ENCODE measurements at places on chromosomes 11 and 22.
A peak's percentile ranks its signal among the peaks of the same experiment; 100 is the strongest.

GRCh38 chr22:35430897-35431322, 31.0 kb downstream of the MCM5 start:
- peak; percentile 51 for DNase-seq

- no peak for DNase-seq
Observed at GRCh38 chr11:6228520-6228919, 5.9 kb downstream of the FHIP1B start.

- DNase-seq: no peak
Observed at GRCh38 chr11:103546236-103546635, 437.0 kb downstream of the DYNC2H1 start.

DNA sequence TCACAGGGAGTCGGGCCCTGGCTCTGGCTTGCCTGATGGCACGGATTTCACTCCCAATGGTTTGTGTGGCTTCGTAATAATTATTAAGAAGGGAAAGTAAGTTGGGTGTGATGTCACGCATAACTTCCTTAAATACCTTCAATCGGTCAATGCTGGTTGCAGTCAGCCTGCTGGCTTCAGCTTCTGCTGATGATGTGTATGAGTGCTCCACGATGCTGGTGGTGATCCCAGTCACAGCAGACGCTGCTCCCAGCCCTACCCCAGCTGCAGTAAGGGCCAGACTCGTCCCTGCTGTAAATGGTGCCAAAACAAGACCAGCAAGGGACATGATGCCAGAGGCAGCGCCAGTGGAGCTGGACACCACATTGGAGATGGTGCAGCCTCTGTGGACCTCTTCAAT, 19.1 kb downstream of the APOL3 start:
- no peak for DNase-seq

DNA sequence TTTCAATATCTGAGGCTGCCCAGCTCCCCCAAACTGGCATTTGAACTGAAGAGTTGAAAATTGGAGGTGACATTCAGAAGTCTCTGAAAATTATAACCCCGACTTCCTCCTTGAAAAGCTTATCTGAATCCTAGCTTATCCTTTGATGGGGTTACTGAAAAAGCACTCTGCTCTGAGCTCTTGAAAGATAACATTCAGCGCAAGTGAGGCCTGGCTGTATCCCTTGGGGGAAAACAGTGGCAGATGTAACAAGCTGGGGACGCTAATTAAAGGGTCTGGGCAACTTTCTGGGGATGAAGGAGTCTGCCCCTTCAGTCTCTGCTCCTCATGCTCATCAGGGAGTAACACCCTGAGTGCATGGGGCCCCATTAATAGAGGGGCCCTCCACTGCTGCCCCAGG, 402.0 kb upstream of the CADM1 start:
- DNase-seq: no peak

- DNase-seq: no peak
Observed at GRCh38 chr22:29780748-29781676, 13.8 kb downstream of the UQCR10 start.

GRCh38 chr11:28759311-28759710, 651.1 kb downstream of the METTL15 start:
- no peak for DNase-seq

GRCh38 chr11:79363861-79364378, 76.9 kb downstream of the TENM4 start:
- no peak for DNase-seq

DNA sequence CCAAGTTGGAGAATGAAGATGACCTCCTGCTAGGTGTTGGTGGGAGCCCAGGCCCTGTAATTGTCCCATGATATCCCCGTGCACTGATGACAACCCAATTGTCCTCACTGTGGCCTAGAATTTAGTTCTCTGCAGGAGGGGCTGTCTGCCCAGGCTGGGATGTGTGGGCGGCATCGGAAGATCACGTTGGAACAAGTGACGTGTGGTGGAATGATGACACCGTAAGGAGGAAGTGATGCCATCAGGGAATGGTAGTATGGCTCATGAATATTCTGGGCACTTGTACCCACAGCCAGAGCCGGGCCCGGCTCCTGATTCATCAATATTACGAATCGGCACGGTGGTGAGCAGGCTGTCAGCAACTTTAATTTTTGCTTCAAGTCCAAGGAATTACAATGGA, 111.6 kb downstream of the MIAT start:
- no peak for DNase-seq

DNA sequence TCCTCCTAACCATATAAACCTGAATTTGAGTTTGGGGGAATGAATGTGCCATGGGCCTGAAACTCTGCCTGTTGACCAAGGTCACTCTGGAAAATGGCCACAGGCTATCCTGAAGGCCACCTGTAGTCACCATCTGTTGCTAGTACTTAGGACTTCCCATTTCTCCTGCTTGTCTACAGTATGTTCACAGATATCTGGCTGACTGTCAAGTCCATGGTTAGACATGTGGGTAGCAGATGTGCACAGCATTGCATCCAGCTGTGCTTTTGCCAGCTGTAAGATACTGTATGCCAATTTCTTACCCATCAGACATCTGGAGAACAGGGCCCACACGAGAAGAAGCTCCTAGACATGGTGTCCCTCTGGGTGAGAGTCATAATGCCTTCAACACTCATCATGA, 475.4 kb downstream of the INSC start:
- no peak for DNase-seq

DNA sequence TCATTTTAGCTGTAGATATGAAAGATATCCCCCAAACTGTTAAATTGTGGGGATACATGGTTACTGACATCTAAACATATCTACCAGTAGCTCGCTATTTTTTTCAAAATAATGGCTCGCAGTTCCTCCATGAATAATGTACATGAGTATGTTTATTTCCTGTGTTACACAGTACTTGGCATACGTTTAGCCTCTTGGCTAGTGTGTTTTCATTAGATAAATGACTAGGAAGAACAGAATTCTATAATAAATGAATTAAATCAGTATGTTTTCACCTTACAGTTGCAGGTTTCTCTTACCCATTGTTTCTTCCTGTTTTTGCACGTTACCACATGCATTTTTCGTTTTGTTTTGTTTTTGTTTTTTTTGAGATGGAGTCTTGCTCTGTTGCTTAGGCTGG, 21.8 kb downstream of the RNF169 start:
- DNase-seq: no peak

DNA sequence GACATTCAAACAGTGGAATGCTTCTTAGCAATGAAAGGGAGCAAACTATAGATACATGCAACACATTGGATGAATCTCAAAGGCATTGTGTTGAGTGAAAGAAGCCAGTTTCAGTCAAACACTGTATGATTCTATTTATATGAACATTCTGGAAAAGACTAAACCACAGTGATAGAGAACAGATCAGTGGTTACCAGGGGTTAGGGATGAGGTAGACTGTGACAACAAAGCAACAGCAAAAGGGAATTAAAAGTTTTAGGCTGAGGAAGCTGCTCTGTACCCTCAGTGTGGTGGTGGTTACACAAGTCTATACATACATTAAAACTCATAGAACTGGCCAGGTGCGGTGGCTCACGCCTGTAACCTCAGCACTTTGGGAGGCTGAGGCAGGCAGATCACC, 23.0 kb downstream of the FDX1 start:
- DNase-seq: no peak

DNA sequence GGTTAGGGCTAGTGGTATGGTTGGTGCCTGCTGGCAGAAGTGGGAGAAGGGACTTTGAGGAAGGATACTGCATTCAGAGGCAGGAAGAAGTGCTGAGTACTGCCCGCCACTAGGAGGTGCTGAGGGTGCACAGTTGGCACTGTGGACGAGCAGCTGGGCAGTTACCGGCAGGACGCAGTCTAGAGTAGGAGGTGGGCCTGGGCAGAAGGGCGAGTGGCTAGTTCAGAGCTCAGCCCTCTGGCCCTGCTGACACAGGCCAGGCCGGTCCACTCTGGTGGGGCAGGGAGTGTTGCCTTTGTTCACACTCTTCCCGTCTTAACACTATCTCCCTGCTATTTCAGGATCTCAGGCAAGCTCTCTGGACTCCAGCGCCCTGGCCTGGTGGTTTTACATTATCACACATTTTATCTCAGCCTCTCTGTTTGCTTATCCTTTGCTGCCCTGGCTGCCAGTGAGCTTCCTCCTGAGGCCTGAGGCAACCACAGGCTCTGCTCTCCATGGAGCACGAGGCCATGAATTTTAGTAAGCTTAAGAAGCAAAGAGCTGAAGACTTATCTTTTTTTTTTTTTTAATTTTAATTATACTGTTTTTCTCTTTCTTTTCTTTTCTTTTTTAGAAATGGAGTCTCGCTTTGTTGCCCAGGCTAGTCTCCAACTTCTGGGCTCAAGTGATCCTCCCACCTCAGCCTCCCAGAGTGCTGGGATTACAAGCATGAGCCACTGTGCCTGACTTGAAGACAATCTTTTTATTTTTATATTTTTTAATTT, 26.9 kb downstream of the SNAP29 start:
- DNase-seq: peak; percentile 91

GRCh38 chr11:94513091-94513490, 830 bp downstream of the C11orf97 start:
- DNase-seq: no peak

DNA sequence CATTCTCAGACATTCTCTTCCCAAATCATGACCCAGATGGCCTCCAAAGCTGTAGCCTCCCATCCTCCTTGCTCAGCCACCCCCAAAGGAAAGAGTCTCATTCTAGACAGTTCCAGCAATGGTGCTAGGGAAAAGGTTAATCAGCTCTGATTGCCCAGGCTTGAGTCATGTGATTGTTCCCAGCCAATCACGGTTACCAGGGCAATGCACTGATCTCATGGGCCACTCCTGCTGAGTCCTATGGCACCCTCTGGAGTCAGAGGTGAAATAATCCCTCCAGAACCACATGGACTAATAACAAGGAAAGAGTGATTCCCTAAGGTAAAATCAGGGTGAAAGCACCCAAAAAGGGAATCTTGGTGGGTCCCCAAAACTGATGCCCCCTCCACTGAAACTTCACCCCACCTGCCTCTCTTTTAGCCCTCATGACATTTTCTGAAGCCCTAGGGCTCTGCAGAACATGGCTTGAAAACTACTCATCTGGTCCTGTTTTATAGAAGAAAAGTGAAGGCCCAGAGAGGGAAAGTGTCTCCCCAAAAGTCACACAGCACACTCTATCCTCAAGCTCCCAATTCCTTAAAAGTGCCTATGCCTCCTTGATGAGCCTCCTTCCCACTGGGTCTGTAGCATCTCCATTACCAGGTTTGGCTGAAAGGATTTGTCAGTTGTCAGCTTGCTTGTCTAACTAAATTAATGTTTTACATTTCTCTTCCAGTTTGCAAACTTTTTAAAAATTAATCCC, 203.7 kb downstream of the MN1 start:
- peak; percentile 41 for DNase-seq

GRCh38 chr11:7512525-7513233, 1.1 kb upstream of the PPFIBP2 start:
- DNase-seq: no peak

GRCh38 chr11:31652528-31652927, 143.0 kb downstream of the ELP4 start:
- DNase-seq: no peak

- DNase-seq: peak; percentile 93
Observed at GRCh38 chr11:57778318-57779037, 16.9 kb downstream of the CTNND1 start.

- no peak for DNase-seq
Observed at GRCh38 chr11:110948112-110948511, 235.9 kb upstream of the ARHGAP20 start.

DNA sequence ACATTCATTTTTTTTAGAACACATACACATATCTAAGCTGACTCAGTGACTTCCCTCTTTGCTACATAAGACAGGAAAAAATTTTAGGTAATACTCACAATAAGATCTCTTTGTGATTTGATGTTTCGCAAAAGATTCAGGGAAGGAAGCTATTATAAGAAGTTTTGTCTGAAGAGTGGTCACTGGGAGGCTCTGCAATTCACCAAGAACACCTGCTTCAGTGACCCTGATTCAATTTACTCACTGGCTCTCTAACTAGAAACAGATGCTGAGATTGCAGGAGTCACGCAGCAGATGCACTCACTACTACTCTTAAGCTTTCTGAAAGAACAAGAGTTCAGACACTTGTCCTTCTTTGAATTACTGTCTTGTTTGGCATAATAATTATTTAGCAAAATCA, 193.6 kb upstream of the DDI1 start:
- no peak for DNase-seq

DNA sequence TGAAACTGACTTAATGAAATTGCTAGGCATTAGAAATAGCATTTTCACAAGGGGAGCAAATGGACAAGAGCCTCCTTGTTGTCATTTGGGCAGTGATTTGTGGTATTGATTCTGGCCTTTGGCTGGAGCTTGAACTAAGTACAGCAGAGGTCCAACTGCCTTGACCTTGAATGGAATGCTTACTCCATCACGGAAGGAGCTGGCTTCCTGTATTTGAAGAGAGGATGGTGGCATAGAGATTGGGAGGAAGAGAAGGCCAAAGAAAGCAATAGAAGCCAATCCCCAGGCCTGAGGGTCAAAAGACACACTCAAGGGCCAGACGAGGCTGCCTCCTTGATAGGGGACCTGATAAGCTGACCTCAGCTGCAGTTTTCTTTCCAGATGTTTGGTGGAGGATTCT, 126.6 kb upstream of the MPPED2 start:
- peak; percentile 80 for DNase-seq

DNA sequence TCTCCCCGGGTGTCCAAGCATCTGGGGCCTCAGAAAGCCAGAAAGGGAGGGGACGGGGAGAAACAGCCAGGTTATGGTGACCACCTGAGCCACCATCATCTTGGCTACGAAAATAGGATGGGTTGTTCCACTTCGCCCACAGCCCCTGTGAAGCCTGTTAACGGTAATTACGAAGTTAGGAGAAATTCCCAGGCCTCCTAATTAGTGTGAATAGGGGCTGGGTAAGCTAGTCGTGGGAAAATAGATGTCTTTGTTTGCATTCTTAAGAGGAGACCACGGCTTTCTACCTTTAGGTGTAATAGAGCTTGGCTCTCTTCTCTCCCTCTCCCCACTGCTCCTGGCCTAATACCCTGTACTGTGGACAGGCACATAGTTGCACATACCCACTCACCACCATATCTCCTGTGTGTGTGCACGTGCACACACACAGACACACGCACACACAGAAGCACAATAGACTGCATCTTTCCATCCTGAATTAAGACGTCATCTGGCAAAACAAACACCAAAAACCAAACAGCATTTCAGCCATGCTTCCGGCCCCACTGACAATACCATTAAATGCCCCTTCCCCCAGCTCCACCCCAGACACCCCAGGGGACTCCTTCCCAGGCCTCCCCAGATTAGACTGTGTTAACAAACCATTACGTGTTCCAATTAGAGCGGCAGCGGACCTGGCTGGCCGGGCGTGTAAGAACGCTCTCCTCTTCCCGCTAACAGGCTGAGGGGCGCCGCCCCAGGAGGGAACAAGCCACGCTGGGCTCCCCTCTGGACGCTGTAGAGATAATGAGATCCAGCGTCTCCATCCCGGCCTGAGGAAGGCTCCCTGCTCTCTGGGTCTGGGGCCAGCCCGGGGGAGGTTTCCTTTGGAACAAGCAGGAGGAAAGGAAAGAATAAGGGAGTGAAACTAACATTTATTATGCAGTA, 72.8 kb downstream of the TP53I11 start:
- DNase-seq: no peak

Measured in T47D (cell line).